Trophoblast cell (in vitro differentiated cells and primary cell): ENCODE measurements at places on chromosomes 7 and 10.

GRCh38 chr7:131012477-131013031 lies 278.5 kb upstream of the KLF14 start:
- H3K4me3 ChIP-seq, result no peak overlapping the region
- no peaks in the 10 kb centered on the region for H3K36me3 ChIP-seq
- H3K27ac ChIP-seq, result no peak overlapping the region
- H3K27me3 ChIP-seq, result no peaks in the 10 kb centered on the region
- DNase-seq, result peak; percentile 81
- no peaks in the 10 kb centered on the region for H3K4me1 ChIP-seq

DNA sequence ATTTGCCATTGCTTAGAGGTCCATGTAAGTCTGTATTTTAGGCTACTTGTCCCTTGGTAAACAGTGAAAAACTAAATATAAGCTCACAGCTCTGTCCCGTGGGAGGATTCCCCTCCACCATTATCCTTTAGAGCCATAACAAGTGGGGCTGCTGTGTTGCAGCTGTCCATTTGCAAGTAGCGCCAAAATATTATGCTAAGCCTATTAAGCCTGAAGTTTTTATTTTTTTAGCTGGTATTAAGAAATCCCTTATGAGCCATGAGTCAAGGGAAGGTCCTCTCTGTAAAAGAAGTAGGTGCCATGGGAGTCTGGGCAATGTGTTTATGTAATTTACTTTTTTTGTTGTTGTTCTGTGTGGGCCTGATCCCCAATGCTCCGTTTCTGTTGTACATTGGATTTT lies 183.9 kb downstream of the THSD7A start:
- no peaks in the 10 kb centered on the region for H3K27me3 ChIP-seq
- no peak for DNase-seq
- H3K4me3 ChIP-seq, result no peak overlapping the region
- no peak overlapping the region for H3K27ac ChIP-seq
- no peaks in the 10 kb centered on the region for H3K36me3 ChIP-seq

DNA sequence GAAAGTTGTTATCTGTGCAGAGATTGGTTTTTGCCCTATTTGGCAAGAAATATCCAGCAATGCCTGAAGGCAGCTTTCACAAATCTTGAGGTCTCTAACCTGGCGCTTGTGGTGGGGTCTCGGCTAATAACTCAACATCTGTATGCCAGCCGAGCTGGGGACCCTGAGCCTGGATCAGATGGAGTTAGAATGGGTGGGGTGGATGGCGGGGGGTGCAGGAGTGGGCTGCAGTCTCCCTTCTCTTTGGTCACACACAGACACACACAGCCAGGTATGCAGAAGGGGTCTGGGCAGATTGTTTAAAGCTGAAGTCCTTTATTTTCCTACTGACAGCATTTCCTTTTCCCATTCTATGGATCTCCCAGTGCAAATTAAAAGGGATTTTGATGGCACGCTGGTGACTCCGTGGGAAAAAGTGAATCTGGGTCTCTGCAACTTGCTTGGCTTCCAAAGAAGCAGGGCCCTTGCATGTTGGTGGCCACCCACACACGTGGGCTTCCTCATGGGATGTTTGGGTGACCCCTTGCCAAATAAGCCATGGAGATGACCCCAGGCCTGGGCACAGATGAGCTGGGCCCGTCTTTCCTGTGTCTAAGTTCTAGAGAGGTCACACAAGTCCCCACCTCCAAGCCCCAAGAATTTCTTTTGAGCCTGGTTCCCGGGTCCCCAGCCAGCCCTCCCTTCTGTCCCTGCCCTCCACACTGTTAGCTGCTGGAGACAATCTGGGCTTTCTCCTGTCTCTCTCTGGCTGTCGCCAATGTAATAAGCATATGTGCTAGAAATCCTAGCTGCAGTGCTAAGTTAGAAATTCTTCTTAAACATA lies 39.9 kb upstream of the EMX2 start:
- no peaks in the 10 kb centered on the region for H3K27me3 ChIP-seq
- DNase-seq, result no peak
- no peaks in the 10 kb centered on the region for H3K36me3 ChIP-seq
- H3K27ac ChIP-seq, result no peak overlapping the region
- H3K4me1 ChIP-seq, result no peaks in the 10 kb centered on the region

GRCh38 chr10:96918214-96919002 lies 86.3 kb downstream of the LCOR start:
- no peak overlapping the region for H3K27ac ChIP-seq
- H3K4me3 ChIP-seq, result no peak overlapping the region
- no peak for DNase-seq
- H3K4me1 ChIP-seq, result no peaks in the 10 kb centered on the region
- H3K36me3 ChIP-seq, result peaks cover 10% of the 10 kb centered on the region
- H3K27me3 ChIP-seq, result no peaks in the 10 kb centered on the region
